CD4-positive, alpha-beta T cell treated with Interleukin-12 subunit alpha and Interleukin-12 subunit beta, for 1 hour (primary cell): ENCODE measurements at places on chromosomes 5 and 9.

GRCh38 chr5:117833691-117834090 lies 1154.7 kb downstream of the DTWD2 start:
- DNase-seq, result no peak

- no peak for DNase-seq
These were observed 148.4 kb upstream of the MAP3K1 start for GRCh38 chr5:56666901-56667300.

GRCh38 chr5:167155387-167156005 lies 1135.9 kb upstream of the WWC1 start:
- no peak for DNase-seq

DNA sequence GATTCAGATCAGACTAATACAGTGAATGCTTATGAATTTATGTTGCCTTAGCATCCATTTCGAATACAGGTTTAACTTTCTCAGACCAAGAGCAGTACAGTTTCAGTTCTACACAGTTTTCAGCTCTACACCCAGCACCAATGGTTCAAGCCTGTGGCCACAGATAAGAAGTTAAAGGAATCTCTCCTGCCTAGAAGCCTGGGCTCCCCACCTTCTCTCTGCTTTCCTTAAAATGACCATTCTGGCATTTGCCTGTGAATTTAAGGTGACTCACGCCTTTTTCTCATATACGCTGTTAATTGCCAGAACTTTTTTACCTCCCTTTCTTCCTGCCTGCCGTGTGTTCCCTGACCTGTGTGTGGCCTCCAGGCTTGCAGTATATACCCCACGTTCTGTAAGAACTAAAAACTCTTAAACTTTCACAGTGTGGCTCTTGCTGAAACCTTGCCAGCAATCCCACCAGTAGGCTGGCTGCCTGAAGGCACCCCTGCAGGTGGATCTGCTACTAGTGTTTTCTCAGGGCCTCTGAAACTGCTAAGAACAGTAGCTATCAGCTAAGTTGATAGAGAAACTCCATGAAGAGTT lies 692.8 kb upstream of the CDH18 start:
- DNase-seq, result no peak

DNA sequence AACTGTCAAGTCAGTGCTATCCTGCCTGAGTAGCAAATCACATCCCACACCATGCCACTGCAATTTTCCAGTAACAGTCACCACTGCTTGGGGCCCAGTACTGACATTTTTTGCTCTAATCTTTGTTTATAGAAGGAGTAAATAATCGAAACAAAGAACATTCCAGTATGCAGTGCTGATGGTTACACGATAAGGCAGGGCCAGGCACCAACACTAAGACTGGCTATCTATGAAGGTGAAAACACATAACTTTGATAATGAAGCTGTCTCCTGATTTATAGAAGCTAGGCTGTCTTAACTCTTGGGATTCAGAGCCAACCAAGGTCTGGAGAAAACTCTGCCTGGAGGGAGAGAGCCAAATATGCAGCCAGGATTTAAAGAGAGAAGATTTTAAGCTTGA lies 365.3 kb downstream of the BNC2 start:
- DNase-seq, result no peak

DNA sequence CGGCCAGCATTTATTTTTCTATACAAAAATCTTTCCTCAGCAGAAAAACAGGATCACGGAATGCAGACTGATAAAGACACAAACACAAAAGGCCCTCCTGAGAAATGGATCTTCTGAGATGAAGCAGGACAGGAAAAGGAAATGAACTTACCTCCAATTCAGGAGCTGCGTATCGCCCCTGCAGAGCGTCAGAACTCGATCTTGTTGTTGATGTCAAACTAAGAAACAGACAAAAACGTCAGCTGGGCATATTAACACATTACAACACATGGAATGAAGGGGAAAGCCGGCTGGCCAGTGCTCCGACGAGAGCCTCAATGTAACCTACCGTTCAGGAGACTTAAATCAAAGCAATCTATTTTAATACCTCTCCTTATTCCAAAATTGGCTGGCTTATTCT lies 105.1 kb downstream of the SERINC5 start:
- DNase-seq, result no peak

DNA sequence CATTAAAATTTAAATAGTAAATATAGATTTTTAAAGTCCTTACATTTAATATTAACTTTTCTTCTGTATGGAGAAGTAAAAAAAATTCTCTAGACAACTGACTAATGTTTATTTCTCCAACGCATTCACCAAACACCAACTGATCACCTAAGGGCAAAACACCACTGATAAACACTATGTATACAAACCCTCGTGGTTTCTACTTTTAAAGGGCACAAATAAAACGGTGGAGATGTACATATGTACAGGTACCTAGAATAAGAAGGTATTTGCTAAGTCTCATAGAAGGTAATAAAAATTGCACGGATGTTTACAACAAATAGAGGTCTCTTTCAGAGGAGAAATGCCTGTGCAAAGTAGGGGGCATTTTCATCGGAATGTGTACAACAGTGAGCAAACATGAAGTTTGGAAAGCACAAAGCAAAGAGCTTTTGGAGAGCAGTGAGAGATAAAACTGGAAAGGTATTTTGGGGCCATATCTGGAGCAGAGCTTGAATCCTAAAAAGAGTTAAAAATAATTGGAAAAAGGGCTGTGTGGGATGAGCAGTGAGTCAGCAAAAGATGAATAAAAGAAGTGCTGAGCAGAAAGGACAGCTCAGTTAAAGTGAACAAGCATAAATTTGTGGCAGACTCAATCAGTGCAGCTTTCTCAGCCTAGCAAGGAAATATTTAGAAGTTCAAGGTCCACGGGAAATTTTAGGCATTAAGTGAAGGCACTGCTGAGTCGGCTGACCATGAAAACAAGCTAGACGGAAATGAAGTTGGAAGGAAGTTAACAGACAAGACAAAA lies 160.0 kb downstream of the TMEM161B start:
- DNase-seq, result no peak

DNA sequence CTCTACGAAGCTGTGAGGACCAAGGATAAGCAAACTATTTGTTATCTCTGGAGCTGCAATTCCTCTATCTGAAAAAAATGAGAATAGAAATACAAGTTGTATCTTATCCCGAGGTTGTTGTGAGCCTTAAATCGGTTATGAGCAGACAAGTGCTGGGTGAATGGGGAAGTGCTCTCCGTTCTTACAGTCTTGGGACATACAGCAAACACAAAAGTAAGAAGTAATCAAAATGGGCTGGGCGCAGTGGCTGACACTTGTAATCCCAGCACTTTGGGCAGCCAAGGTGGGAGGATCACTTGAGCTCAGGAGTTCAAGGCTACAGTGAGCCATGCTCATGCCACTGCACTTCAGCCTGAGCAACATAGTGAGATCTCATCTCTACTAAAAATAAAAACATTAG lies 31.7 kb downstream of the ITK start:
- DNase-seq, result no peak

GRCh38 chr5:152864991-152865390 lies 459.9 kb upstream of the NMUR2 start:
- no peak for DNase-seq

GRCh38 chr5:152358861-152359568 lies 46.1 kb downstream of the NMUR2 start:
- DNase-seq, result no peak

GRCh38 chr5:50699737-50700136 lies 33.3 kb downstream of the PARP8 start:
- no peak for DNase-seq

DNA sequence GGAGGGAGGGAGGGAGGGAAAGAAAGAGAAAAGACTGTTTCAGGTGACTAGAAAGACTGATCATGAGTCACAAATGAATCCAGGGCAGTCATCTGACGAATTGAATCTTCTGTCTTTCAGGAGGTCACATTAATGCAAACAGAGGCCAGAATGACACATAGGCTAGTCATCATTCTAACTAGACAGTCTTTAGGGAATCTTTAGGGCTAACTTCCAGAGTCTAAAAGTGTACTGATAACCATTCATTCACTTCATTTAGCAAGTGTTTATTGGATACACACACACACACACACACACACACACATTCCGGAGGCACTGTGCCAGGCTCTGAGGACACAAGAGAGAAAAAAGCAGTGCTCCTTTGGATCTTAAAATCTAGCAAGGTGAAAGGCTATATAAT lies 156.7 kb downstream of the EBF1 start:
- no peak for DNase-seq

- DNase-seq, result no peak
These were observed 35.5 kb upstream of the ELL2 start for GRCh38 chr5:95996904-95997723.

DNA sequence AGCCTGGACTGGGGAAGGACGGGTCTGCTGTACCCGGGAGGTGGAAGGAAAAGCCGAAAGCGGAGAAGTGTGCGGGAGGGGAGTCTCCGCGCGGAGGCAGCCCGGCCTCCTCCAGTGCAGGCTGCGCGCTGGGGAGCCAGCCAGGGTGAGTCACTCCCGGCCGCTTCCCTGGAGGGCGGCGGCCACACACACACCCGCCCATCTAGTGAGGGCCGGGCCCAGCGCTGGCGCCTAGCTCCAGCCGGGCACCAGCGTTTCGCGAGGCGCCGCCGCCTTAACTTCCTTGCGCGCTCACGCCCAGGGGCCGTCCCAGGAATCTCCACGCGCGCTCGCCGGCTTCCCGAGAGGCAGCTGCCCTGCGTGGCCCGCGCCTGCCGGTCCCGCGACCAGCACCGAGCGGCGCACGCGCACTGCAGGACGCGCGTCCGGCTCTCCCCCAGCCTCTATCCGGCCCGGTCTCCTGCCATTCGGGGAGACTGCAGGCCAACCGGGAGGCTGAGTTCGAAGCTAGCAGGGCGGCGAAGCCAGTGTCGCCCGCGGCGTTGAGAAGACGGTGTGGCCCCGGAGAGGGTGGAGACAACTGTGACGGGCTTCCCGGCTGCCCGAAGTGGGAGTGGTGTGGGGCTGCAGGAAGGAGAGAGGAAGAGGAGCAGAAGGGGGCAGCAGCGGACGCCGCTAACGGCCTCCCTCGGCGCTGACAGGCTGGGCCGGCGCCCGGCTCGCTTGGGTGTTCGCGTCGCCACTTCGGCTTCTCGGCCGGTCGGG lies at the start of gene JAK2:
Gene JAK2 (plus strand): TSS at position 652 of the 765 bp plus-strand sequence. CDS start 36,716 bp downstream, outside the sequence.
- DNase-seq, result peak; percentile 85
